Tibial nerve (tissue), 4 donors: ENCODE measurements at places on chromosomes 1 and 21. TPM values are rescaled to one million over a fixed set of nuclear protein-coding genes. Genes with fewer than 3 reads are reported as not detected.

- H3K27me3 ChIP-seq = no peaks in the 10 kb centered on the region
- no peaks in the 10 kb centered on the region for H3K4me1 ChIP-seq
- no peak overlapping the region for H3K4me3 ChIP-seq
- DNase-seq = no peak
Measured at GRCh38 chr1:194104247-194104844, 917.9 kb upstream of the B3GALT2 start.

DNA sequence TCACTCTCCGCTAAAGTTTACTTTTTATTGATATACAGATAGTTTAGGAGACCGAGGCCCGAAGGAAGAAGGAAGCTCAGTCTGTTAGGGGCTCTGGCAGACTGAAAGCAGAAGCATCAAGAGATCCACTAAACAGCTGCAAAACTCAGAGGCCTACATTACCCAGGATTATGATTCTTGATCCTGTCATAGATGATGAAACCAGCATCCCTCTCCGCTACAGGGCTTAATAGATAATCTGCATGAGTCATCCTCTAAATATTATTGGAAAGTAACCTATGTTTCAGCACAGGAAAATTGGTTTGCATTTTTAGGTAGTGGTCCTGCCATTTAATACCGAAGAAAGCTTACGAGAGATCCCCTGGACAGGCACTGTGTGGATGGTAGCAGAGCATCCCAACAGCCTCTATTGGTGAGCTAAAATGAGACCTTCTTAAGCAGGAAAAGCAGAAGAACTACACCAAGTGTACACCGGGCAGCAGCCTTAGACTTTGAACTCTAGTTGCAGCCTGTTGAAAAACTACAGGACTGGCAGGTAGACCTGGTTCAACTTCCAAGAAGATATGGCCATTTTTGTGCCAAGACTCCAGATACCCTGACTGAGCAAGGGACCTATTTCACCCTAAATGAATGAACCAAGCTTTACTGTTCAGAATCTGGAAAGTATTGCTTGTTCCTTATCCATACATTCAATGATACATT lies 6.8 kb downstream of the CASQ2 start:
- no peaks in the 10 kb centered on the region for H3K27me3 ChIP-seq
- no peak for DNase-seq
- no peak overlapping the region for H3K27ac ChIP-seq
- H3K36me3 ChIP-seq = no peaks in the 10 kb centered on the region
- peaks cover 5% of the 10 kb centered on the region for H3K4me1 ChIP-seq

- no peaks in the 10 kb centered on the region for H3K27me3 ChIP-seq
- DNase-seq = no peak
- H3K36me3 ChIP-seq = no peaks in the 10 kb centered on the region
- no peak overlapping the region for H3K27ac ChIP-seq
- no peak overlapping the region for H3K4me3 ChIP-seq
Measured at GRCh38 chr21:32921632-32922230, 104.0 kb upstream of the OLIG2 start.

- no peak overlapping the region for H3K27ac ChIP-seq
- DNase-seq = no peak
- no peaks in the 10 kb centered on the region for H3K27me3 ChIP-seq
- no peaks in the 10 kb centered on the region for H3K4me1 ChIP-seq
Measured at GRCh38 chr1:169576241-169576934, 9.9 kb downstream of the F5 start.

The KRTAP7-1 gene
- not detected for total RNA-seq

The PNRC2 gene
- total RNA-seq = 73.9 TPM

The EVI5 gene
- 48.7 TPM for total RNA-seq
